Right atrium auricular region (tissue), 2 donors: ENCODE measurements at places on chromosomes 2 and 18. TPM values are rescaled to one million over a fixed set of nuclear protein-coding genes. Genes with fewer than 3 reads are reported as not detected.

- no peak for DNase-seq
Observed at GRCh38 chr2:126880324-126880723, 18.4 kb upstream of the TEX51 start.

DNA sequence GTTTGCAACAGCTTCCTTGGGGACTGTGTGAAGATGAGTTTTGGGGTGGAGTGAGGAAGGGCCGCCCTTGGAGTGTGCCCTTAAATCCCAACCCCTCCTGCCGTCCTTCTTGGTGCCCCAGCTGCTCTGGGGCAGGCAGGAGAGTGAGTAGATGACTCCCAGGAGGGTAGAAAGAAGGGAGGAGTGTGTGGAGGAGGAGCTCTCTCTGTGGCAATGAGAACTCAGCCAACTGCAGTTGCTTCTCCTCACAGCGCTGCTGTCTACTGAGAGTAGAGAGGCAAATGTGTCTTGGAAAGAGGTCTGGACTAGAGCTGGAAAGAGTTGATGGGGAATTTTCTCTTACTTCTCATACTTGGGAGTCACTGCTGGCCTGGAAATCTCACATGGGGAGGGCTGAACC lies 21.8 kb upstream of the SIX2 start:
- DNase-seq: no peak

GRCh38 chr2:24768601-24769000 lies 24.6 kb downstream of the PTRHD1 start:
- DNase-seq: peak; percentile 60

GRCh38 chr2:7601990-7602389 lies 684.8 kb downstream of the RNF144A start:
- no peak for DNase-seq

DNA sequence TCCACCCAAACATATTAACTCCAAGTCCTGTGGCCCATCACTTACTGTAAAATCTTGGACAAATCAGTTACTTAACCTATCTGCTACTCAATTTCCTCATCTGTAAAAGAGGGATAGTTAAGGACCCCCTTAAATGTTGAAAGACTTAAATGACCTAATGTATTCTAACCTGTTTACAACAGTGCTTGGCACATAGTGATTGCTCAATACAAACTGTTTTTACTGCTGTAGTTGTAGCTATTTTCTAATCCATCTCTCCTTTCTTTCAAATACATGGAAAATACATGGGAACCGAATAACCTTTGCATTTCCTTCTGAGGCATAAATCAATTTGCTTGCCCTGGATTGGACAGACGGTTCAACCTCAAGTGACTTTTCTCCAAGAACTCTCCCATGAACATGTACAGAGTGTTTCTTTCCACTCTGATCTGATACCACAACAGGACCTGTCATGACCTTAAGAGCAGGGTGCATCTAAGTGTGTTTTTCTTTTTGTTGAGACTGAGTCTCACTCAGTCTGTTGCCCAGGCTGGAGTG lies 2.7 kb downstream of the LNPK start:
- no peak for DNase-seq

- DNase-seq: no peak
Observed at GRCh38 chr2:9758741-9759140, 84.5 kb upstream of the TAF1B start.

- DNase-seq: no peak
Observed at GRCh38 chr2:227473806-227474205, 1.9 kb downstream of the AGFG1 start.

DNA sequence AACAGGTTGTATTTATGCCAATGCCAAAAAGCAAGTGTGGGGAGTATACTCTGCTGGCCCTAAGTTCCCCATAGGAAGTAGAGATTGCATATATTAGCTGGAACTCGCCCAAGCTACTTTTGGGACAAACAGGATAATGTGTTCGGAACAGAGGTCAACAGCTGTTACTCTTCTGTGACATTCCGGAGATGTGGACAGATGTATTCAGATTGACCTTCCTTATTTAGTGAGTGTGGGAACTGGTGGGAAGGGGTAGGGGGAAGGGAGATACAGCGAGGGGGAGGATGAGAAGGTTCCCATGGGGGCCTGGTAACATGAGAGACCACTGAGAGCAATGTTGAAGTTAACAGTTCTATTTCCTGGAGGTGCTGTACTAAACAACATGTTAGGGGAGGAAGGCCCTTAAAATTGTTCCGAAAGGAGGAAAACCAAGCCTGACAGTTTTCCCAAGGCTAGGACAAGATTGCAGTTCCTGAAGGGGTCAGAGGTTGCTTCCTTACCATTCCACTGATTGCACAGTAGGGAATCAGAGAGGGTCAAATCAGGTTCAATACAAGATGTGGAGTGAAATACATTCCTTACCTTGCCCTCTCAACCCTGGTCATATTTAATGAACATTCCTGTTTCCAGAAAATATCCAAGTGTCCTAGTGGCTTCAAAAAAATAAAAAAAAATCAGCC lies 14.3 kb upstream of the CD28 start:
- DNase-seq: no peak

DNA sequence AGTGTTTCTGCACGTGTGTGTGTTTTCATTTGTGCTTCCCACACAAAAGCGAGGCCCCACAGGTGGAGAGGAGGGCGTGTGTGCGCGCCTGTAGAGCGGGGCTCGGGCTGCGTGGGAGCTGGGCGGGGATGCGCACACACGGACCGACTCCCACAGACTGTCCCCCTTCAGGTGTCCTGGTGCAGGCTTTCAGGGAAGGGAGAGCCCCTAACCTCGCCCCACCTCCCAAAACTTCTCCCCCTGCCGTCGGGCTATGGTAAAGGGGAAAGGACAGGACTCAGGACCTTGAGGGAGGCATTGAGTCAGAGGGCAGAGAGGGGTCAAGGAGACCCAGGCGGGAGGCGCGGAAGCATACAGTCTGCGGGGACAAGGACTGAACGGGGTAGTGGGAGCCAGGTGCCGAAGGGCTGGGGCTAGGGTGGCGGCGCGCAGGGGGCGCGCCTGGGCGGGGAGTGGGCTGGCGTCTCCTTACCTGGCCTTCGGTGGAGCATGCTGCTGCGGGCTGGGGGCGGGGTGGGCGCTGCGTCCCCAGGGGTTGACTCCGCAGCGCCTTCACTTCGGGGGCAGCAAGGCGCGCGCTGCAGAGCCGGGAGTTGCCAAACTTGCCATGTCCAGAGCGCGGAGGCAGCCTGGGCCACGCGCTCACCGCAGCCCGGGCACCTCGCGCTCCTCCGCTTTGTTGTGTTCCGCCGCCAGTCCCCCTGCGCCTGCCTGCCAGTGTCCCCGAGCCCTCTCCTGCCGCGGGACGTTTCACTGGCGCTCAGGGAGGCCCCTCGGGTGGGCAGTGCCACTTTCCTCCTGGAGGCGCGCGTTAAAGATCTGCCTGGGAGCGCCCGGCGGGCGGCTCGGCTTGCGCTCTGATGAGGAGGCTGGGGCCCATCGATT lies 302.0 kb downstream of the NCKAP5 start:
- no peak for DNase-seq

- no peak for DNase-seq
Observed at GRCh38 chr2:105522645-105523044, 123.8 kb upstream of the FHL2 start.

- peak; percentile 36 for DNase-seq
Observed at GRCh38 chr2:238872026-238872425, 24.1 kb downstream of the TWIST2 start.

DNA sequence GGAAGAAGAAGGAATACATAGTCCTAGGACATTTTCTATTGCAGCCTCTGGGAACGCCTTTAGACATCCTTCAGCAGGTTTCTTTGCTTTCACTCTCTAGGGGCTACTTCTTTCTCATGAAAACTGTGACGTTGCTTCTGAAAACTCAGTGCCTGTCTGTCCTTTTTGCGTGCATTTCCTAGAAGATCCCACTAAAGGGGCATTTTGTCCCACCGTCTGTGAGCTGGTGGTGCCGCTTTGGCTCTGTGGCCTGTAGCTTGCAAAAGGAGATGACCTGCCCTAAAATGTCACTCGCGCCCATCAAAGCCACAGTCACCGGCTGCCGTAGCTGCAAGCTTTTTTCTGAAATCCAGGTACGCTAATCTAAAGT lies 579 bp downstream of the STAT4 start:
- no peak for DNase-seq

DNA sequence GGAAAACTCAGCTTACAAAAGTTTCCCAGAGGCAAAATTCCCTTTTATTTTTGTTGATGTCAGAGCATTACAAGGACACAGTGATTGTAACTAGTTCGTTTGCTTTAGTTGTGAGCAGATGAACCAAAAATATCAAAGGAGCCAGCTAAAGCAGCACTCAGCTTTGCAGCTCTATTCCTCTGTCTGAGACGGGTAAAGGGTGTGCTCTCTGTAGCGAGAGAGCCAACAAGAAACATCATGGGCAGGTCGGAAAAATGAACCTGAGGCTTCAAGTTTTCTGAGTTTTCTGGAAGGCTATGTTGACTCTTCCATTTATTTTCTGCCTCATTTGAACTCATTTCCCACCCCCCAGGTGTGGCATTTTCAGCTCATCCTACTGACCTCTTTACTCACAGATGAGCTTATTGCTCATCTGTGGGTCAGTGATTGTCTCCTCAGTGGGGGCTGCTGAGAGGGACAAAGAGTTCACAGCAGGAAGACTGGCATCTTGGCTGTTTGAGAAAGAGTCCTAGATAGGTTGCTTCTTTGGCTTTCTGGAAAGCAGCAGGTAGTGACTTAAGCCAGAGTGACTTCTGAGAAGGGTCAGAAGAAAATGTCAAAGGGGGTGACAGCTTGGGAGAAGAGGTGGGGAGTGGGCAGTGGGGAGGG lies 66.6 kb upstream of the EPC2 start:
- DNase-seq: no peak

DNA sequence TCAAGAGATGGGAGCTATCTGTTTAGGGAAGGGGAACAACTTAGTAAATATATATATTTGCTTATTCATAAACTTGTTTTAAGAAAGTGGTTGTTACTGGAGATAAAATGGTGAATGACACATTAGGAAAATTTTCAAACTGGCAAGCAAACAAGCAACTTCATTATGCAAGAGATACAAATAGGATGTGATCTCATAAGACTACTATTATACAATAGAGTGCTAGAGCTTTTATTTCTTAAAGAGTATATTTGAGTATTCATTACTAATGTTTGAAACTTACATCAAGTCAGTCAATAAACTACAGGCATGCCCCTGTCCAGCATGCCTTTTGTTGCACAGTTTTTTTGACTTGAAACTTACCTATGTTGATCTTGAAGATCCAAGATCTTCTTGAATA lies 355.2 kb upstream of the KCNJ3 start:
- DNase-seq: no peak

DNA sequence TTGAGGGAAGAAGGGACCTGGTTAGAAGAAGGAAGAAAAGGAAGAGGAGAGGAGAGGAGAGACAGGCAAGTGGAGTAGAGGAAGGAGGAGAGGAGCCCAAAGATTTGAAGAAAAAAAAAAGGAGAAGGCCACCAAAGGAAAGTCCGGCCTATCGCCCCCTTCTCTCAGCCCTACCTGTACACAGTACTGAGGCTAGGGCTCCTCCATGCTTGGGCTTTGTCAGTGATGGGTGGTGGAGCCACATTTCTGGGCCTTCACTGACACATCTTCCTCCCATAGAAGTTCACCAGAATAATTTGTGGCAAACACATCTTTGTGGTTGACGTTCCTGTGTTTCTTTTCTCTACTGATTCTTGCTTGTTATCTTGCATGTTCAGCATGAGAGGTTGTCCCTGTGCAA lies 125.4 kb downstream of the DTNA start:
- DNase-seq: no peak

DNA sequence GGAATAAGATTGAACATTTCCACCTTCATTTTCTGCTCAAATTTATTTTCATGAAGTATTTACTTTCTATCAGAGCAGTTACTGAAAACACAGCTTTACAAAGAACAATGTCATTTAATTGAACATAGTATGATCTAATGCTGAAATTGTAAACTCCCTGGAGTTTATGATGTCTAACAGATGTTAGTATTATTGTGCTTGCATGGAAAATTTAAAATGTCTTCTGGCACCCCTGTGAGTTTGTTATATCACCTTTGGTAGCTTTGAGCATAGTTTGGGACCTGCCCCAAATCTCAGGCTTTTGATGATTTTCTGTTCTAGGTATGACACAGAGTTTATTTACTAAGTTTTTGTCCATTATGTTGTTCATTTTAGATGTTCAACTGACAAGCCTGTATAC lies 28.1 kb downstream of the FAM171B start:
- DNase-seq: no peak

GRCh38 chr2:100589527-100589926 lies 26.7 kb downstream of the PDCL3 start:
- DNase-seq: no peak

DNA sequence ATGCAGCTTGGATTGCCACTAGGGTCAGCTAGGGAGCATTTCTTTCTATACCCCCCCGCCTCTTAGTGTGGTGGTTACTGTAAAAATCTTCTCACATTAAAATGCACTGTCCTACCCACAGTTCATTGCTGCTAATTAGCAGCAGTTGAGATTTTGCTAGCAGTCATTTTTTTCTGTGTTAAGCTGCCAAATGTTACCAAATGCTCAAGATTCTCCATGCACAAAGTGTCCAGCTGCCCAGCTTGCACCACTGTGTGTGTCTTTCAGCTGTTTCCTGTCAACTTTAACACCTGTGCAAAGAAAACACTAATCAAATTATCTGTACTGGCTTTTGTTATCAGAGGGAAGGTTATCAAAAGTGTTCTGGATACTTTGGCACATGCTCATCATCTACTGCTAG lies 679.3 kb downstream of the NR4A2 start:
- DNase-seq: no peak

CENPA gene
- 0.35 TPM for total RNA-seq

HDAC4 gene
- total RNA-seq: 8.1 TPM

SLC9A2 gene
- 0.22 TPM for total RNA-seq

UPP2 gene
- total RNA-seq: not detected

HOXD13 gene
- not detected for total RNA-seq
